ENCODE measurements at places on chromosomes 3 and 15.
A peak's percentile ranks its signal among the peaks of the same experiment; 100 is the strongest.

DNA sequence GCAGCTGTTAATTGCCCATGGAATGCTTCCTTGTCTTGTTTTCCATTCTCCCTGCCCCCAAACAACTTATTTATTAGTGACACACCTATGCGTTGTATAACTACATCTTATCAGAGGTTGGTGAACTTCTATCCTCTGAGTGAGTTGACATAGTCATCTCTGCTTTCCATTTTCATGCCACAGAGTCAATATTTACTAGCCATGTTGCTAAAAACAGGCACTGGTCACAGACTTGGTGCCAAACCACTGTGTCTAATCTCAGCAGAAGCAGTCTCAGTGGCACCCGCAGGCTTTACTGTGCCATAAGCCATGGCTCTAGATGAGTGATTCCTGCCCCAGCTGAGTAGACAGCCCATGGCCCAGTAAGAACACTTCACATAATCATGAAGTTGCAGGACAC is 26.5 kb downstream of the DAPK2 start:
- DNase-seq = no peak

DNA sequence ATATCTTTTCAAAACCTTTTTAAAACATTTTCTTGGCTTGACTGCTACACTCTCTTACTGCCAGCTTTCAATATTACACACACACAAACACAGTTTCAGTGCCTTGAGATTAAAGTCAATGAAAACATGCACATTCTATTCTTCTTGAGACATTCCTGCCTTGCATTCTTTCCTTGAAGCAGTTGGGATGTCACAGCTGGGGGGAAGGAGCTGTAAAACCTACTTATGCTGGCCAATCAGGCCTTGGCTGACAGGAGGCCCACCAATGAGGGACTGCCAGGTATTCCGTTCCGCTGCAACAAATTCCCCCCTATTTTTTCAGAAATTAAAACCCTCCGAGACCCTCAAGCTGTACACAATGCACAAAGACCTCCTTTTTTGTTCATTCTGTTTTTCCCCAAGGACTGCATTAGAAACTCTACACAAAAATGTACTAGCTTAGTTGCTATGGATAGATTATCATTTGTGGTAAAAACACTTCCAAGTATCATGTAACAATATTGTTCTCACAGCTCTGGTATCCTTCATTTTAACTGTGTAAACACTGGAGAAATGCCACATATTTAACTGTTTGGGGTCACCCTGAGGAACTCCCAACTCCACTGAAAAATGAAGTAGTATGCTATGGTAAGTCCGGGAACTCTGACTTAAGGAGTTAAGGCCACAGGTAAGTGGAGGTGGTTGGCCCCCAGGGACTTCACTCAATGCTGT is 18.5 kb downstream of the FSTL1 start:
- DNase-seq = no peak

GRCh38 chr3:45776611-45777010 is 19.7 kb downstream of the SLC6A20 start:
- no peak for DNase-seq

DNA sequence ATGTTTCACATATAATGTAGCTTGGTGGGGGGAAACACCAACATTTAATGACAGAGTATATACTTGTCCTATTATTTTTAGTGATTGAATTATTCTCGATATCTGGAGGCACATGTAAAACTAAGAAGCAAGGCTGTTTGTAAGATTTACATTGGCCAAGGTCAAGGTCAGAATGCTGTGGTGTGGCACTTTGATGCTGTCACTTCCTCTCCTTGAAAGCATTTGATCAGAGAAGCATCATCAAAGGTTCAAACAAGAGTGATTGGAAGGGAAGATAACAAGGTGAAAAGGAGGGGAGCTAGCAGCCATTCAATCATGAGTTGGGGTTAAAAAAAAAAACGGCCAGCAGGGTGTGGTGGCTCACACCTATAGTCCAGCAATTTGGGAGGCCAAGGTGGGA is 26.4 kb downstream of the RTF1 start:
- DNase-seq = no peak

DNA sequence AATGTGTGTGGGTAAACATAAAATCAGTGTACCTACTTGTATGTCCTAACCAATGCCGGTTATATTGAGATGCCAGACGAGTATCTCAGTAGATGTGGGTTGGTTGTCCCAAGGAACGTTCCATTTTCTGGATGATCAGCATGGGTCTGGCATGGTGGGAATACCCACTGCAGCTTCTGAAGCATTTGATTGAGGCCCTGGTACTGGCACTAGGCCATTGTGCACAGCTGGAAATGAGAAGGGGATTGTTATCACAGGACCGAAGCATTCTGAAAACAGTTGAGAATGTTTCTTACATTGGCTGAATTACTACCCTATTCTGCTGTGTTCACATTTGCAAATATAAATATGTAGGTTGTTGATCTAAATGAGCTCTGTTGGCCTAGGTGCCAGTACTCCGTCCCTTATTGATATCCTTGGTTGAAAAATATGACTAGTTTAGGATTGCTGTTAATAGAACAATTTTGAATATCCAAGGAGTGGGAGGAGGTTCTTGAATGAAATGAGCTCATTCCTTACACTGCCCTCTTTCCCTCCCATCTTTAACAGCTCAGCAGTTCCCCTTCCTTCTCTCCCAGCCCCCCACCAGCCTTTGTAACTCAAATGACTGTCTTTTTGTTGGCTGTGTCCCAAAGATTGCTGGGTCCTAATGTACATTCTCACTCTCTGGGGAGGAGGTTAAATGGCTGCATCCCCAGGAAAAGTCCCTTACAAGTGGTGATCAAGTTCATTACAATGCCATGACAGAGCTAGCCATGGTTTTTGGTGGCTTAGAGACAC is 293.3 kb upstream of the TPM1 start:
- no peak for DNase-seq

DNA sequence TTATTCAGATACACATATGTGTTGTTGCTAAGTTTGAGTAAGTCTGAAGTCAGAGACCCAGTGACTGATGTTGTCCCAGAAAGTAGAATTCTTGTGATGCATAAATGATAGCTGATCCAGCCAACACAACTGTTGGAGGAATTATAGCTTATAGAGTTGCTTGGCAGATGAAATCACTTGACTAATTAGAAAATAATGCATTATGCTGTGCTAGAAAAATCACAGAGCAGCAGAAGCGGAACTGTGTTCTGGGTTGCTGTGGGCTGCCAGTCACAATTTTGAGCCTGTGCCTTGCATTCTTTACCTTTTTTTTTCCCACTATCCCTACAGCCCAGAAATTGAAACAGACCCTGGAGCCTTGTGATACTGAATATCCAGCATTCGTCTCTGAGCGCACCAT is 90.0 kb upstream of the LRTM1 start:
- DNase-seq = no peak

DNA sequence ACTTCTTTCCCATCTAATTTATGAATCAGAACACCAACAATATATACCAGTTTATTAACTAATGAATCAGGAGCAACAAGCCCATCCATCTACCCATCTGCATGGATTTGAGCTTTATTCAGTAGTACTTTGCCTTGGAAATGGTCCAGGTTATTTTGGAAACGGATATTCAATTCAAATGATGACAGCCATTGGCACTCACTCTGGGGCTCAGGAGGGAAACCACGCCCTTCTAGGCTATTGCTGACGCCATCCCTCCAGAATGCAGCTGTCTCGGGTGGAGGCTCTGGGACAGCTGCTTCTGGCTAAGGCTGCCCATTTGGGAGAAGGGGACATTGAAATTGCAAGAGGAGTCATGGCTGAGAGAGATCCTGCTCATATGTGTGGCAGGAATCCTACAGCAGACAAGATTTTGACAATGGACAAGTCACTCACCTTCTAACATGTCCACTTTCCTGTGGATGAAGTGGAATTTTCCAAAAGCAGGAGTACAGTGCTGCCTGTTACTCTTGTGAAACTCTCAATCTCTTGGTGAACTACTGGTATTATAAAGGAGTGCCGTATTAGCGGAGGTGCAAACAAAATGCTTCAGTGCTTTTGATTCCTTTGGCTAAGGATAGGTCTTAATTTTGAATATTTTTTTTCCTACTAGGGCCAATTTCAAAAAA is 29.3 kb upstream of the TRAK1 start:
- DNase-seq = no peak

DNA sequence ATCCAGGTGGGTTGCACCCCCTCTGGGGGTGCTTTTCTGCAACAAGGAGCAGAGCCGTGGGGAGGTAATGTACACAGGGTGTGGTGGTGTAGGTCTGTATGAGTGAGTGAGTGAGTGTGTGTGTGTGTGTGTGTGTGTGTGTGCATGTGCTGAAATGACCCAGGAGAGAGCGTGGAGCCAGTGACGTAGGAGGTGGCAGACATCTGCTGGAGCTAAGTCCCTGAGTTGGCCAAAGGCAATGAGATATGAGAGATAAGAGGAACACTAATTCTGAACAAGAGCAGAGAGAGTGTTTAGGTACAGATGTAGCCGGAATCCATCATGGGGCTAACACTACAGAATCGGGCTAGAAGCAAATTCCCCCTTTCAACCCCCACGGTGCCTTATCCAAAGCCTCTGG is 27.6 kb downstream of the BDH1 start:
- no peak for DNase-seq

GRCh38 chr3:171044835-171045793 is 18.6 kb upstream of the SLC2A2 start:
- DNase-seq = no peak

DNA sequence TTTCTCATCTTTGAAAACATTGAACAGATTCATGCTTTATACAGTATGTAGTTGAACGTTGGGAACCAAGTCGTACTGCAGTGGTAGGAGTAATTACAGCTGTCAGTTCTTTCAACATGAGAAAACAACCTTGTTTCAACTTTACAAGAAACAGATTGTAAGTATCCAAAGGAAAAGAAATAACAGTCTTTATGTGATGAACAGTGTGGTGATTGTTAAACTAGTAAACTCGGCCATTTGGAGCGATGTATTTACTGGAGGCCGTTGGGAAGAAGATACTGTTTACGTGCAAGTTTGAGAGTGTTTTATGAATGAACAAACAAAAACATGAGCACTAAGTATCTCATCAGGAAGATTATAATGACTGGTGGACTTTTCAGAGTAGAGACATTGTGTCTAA is 48.4 kb downstream of the EPHA3 start:
- DNase-seq = no peak

DNA sequence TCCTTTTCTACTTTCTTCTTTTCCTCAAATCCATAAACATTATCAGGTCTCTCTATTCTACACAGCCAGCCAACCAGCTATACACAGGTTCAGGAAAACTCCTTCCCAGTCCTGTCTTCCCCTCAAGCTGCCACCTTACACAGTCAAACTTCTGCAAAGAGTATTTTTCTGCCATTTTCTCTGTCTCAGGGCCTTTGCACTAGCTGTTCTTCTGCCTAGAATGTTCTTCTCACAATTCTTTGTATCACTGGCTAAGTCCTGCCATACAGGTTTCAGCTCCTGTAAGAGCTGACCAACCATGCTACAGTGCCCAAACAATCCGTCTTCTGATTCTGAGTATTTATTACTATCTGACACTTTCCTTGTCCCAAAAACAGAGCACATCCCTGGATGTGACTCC is 278.3 kb upstream of the ICE2 start:
- no peak for DNase-seq

DNA sequence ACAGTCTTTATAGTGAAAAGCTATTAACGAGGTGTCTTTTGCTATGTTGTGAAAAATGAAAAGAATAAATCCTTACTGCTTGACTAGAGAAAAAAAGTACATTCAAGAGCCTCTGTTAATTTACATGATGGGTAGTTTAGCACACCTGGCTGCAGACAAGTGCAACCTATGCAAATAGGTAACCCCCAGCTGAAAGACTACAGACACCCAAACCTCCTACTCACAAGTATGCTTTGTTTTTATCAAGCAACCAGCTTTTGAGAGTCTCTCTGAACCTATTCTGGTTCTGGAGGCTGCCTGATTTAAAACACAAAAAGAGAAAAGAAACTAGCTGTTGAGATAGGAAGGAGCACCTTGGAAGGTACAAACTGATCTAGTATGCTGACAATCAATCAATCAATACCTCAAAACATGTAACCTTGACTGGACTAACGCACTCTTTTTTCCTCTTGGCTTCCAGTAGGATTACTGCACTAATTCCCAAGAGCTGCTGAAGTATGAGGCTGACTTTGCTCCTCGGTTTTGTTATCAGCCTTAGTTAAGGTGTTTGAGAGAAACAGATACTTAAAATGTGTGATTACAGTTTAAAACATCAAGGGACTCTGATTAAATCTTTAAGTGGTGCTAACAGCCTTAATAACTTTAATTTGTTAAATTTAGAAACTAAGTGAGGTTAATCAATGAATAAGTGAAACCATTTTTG is 63.6 kb downstream of the OSBPL10 start:
- peak; percentile 26 for DNase-seq

- DNase-seq = no peak
Measured at GRCh38 chr15:78716651-78717050, 75.6 kb upstream of the CHRNB4 start.

DNA sequence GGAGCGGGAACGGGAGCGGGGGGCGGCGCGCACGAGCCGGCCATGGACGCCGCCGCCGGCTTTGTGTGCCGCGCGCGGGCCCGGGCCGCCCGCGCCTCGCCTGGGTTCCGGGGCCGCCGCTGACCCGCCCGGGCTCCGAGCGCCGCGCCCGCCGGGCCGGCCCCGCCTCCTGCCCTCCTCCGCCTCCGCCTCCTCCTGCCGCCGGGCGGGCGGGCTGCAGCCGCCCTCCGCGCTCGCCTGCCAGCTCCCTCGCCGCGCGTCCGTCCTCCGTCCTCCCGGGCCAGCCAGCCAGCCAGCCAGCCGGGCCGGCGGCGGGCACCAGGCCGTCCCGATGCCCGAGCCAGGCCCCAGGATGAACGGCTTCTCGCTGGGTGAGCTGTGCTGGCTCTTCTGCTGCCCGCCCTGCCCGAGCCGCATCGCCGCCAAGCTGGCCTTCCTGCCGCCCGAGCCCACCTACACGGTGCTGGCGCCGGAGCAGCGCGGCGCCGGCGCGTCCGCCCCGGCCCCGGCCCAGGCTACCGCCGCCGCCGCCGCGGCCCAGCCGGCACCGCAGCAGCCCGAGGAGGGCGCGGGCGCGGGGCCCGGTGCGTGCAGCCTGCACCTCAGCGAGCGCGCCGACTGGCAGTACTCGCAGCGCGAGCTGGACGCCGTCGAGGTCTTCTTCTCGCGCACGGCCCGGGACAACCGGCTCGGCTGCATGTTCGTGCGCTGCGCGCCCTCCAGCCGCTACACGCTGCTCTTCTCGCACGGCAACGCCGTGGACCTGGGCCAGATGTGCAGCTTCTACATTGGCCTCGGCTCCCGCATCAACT is at the start of gene ABHD17C:
ABHD17C (plus strand) TSS at position 212 of the 812 bp plus-strand sequence; CDS start at position 332, 120 bp downstream.
- peak; percentile 82 for DNase-seq
